ENCODE measurements at places on chromosomes 12 and 14.

DNA sequence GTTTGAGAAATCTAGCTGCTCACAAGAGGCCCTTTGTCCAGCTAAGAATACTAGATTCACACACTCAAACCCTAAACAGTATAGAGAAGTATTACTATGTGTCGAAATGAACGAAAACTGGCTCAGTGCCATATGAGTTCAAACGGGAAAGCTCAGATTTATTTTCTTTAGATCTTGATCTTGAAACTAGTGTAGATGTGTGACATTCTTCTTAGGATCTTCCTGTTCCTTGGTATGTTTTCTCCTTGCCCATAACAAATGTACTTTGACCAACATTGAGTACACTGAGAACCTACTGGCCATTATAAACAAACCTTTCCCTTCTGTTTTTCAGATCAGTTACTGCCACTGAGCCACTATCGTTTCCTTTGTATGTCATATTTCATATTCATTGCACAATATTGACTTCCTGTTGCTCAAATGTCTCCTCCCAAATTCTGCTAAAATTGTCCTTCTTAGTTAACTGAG lies 21.3 kb downstream of the MYBPC1 start:
- no peak for DNase-seq

DNA sequence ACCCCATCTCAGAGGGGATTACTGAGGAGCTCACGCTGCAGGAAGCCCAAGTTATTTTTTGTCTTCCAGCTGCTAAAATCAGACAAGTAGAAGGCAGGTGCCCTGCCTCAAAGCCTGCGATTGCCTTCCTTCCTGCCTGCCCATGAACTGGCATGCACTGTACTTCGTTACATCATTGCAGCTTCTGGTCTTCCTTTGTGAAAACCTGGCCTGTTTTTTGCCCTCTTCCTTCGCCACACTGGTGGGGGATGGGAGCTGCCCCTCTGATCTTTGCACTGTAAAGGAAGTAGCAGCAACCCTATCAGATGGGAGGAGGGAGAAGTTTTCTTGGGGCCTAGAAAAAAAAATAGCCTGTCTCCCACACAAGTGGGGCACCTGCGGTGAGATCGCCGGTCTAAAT lies 1098.7 kb downstream of the BCL11B start:
- DNase-seq = peak; percentile 0

- DNase-seq = no peak
These were observed 18.5 kb downstream of the PACS2 start for GRCh38 chr14:105333020-105333490.

- no peak for DNase-seq
These were observed 67.2 kb upstream of the FAM181A start for GRCh38 chr14:93859957-93860356.

- no peak for DNase-seq
These were observed 39.4 kb downstream of the TMTC1 start for GRCh38 chr12:29744365-29744764.

DNA sequence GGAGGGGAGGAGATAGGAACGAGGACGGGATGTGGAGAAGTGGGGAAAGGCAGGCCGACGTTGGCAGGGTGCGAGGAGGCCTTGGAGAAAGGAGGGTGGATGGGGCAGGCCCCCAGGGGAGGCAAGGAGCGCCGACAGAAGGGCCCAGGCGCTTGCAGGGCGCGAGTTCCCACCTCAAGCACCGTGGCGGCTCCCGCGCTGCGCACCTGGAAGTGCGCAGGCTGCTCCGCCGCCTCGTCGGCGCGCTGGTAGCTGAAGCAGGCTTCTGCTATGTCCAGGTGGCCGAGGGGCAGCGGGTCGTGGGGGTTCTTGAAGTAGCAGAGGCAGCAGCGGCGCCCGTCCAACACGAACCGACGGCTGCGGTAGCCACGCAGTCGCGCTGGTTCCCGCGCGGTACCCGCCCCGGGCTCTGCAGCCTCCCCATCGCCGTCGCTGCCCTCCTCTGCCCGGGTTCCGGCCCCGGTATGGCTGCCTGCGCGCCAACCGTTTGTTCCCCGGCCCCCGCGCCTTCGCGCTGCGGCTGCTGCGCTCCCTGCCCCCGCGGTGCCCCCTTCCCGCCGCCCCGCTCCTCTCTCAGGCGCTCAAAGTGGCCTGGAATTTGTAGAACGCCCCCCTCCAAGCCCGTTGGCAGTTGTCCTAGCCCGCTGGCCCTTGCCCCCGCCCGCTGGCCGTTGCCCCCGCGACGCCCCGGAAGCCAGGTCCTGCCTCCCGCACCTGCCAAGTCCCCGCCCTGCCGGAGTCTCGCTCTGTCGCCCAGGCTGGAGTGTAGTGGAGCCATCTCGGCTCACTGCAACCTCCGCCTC lies 1.1 kb upstream of the ACTR6 start:
- DNase-seq = peak; percentile 48

- DNase-seq = no peak
These were observed 181.6 kb upstream of the GZMB start for GRCh38 chr14:24815543-24815942.

DNA sequence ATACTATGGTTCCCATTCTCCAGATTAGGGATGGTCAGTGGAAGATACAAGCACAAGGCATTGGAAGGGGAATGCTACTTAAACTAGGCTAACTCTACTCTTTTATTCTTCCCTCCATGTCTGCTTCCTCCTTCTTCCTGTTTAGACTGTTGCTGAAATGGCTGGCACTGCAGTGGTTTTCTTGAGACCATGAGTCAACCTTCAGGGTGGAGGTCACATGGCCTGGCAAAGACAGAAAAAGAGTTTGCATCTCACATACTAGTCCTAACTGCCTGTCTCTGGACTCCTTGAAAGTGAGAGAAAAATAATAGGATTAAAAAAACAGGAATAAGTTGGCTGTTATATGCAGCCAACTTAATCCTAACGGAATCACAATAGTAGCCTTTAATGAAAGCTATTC lies 37.0 kb downstream of the ALDH1L2 start:
- no peak for DNase-seq

GRCh38 chr14:100333311-100333710 lies 10.2 kb downstream of the SLC25A47 start:
- no peak for DNase-seq

DNA sequence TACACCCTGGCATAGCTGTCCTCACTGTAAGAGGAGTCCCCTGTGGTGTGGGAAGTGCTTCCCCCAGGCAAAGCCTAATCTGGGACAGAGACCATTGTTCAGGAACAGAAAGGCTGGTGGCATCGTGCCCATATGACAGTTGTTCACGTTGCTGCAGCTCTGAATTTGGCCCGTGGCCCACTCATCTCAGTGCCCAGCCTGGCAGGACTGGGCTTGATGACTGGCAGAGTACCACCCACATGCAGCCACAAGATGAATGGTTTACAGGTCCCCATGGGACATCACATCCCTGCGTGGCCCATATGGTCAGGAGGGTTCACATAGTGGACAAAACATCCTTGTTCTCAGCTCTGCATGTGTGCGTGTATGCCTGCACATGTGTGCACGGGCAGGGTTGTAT lies 17.5 kb downstream of the IQSEC3 start:
- DNase-seq = no peak

DNA sequence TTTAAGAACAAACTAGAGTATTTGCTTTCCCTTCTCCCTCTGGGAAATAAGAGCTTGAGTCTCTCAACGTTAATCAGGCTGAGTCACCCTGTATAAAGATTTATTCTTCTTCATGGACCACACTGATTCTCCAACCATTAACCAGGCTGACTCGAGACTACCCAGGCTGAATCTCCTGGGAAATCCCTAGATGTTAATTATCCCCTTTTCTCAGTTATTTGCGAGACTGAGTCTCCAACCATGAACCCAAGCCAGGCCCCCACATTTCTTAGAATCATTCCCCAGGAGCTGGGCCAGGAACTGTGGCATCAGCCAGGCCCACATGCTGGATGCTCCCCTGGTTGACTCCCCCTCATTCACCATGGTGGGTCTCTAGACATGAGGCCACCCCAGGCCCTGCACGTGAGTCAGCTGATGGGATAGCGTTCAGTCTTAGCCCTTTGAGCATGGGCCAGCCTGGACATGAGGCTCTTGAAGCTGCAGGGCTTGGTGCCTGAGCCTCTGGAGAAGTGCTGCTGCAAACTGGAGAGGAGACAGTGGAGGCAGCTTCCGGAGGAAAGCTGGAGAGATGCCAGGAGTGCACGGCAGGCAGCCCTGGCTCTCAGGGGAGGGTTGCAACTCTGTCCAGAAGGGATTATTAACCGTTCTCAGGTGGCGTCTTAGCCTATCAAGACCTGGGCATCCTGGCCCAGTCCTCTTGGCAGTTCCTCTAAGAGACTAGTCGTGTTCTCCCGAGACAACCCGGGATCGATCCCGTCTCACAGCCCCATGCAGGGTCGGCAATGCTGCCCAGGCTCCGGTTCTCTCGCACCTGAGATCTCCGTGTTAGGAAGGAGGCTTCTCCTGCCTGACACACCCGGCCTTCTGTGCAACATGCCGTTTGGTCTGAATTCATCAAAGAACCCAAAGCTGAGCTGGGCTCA lies 296.6 kb downstream of the ADGRD1 start:
- no peak for DNase-seq

DNA sequence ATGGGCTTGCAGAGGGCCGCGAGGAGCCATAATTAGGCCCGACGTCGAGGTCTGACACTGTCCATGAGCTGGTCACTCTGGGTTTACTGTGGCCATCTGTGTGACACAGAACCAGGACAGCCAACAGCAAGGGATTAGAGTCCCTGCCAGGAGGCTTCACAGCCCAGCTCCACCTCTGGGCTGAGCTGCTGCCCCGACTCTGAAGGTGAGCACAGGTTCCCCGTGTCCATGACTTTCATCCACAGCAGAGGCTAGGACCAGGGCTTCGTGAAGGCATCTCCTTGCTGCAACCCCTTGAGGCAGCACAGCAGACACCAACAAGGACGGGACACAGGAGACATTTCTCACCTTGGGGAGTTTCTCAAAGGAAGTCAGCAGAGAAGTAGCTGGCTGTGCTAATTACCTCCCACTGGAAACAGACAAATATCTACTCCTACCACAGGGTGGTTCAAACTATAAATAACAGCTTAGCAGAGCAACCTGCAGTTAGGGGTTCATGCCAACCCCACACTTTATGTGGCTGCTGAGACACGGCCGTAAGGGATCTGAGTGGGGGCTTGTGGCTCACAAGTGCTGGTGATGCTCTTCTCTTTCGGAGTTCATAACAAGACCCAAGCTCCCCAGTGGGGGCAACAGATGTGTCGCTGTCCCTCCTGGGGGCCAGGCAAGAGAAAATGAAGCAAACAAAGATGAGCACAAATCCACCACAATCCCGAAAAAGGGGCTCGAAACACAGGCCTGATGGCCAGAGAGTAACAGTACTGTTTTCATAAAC lies 29.2 kb downstream of the ZFYVE21 start:
- no peak for DNase-seq

DNA sequence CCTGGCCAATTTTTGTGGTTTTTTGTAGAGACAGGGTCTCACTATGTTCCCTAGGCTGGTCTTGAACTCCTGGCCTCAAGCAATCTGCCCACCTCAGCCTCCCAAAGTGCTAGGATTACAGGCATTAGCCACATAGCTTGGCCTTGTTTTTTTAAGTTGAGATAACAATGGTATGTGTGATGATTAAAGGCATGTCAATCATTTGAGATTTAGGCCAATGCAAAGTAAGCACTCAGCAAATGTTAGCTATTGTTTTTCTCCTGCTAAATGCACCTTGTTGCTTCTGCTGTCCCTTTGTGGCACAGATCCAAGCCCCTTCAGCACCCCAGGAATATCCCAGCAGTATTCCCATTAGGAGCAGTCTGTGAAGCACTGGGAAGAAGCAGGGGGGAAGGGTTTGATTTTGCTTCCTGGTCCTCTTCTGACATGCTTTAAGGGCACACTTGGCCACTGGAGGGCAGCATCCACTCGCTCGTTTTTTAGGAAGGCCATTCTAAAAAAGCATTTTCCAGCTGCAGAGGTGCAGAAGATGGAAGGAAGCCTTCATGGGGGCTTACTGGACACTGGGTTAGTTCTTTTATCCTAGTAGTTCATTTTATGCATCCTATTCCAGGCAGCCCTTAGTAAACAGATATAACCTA lies 70.2 kb upstream of the ZFP36L1 start:
- peak; percentile 74 for DNase-seq

GRCh38 chr12:113649256-113649830 lies 177.7 kb upstream of the LHX5 start:
- no peak for DNase-seq

- DNase-seq = no peak
These were observed 6.5 kb downstream of the JDP2 start for GRCh38 chr14:75434138-75434889.

DNA sequence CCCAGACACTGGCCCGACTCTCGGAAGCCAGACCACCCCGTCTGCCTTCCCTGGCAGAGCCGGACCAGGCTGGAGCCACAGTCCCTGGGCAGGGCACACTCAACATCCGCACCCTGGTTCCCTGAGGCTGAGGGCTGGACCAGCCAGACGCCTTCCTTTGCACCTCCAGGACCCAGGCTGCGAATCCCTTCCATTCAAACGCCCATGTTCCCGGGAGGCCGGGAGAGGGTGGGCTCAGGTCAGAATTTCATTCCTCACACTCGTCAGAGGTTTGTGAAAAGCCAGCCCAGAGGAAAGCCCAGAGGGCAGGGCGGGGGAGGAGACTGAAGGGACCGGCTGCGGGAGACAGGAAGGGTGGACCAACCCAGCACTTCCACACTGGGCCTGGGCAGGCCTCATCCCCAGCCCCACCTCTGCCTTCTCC lies 58.7 kb downstream of the LRRC74A start:
- DNase-seq = no peak

- DNase-seq = no peak
These were observed 215.7 kb upstream of the CRY1 start for GRCh38 chr12:107309020-107309419.

- DNase-seq = no peak
These were observed 42.2 kb downstream of the PLEKHA5 start for GRCh38 chr12:19171731-19172130.

- peak; percentile 75 for DNase-seq
These were observed 40.1 kb downstream of the SMIM41 start for GRCh38 chr12:52119398-52120254.

- no peak for DNase-seq
These were observed 3.2 kb upstream of the DIO3 start for GRCh38 chr14:101557811-101558738.

DNA sequence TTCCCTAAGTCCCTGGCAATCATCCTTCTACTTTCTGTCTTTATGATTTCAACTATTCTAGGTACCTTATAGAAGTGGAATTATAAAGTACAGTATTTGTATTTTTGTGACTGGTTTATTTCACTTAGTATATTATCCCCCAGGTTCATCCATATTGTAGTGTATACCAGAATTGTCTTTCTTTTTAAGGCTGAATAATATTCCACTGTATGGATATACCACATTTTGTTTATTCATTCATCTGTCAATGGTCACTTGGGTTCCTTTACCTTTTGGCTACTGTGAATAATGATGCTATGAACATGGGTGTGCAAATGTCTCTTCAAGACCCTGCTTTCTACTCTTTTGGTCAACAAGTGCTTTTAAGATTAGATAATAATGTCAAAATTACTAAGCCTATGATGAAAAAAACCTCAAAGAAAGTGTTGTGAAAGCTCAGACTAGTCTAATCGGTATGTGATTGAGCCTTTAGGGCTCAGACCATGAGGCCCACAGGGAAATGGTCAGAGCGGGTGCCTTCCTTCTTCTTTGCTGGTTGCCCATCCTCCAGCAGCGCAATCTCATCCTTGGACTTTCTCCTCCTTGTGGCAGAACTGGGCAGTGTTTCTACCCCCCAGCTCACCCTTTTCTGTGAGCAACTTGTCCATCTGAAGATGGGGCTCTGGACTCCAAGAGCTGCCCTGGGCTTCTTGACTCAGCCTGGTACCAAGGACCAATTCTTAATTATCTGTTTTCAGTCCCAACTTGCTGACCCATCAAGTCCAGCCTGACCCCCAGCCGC lies 105.4 kb downstream of the TTC8 start:
- no peak for DNase-seq

- DNase-seq = no peak
These were observed 27.1 kb downstream of the RASSF8 start for GRCh38 chr12:25985316-25986175.

GRCh38 chr14:99099051-99099787 lies 172.8 kb downstream of the BCL11B start:
- DNase-seq = no peak

Data from NT2/D1 (cell line).